NCI-H1092 treated with DMSO at 0.1 percent for 48 hours (cell line): ENCODE measurements at places on chromosomes 11 and 22.

- DNase-seq, result no peak
These were observed 127.2 kb upstream of the ALX4 start for GRCh38 chr11:44437122-44437521.

DNA sequence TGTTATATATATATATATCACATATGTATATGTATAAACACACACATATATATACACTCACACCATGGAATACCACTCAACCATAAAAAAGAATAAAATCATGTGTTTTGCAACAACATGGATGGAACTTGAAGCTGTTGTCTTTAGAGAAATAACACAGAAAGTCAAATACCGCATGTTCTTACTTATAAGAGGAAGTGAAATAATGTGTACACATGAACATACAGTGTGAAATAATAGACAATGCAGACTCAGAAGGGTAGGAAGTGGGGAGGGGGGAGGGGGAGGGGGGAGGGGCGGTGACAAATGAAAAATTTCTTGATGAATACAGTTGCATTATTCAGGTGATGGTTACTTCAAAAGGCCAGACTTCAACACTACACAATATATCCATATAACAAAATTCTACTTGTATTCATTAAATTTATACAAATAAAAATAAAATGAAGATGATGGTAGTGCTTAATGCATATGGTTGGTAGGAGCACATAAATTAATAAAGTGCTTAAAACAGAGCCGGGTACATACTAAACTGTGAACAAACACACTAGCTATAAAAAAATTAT is 5.8 kb upstream of the OR5B2 start:
- DNase-seq, result no peak

- no peak for DNase-seq
These were observed 26.9 kb upstream of the CBX7 start for GRCh38 chr22:39179401-39179827.

GRCh38 chr11:32597921-32598320 is 14.3 kb downstream of the EIF3M start:
- no peak for DNase-seq

DNA sequence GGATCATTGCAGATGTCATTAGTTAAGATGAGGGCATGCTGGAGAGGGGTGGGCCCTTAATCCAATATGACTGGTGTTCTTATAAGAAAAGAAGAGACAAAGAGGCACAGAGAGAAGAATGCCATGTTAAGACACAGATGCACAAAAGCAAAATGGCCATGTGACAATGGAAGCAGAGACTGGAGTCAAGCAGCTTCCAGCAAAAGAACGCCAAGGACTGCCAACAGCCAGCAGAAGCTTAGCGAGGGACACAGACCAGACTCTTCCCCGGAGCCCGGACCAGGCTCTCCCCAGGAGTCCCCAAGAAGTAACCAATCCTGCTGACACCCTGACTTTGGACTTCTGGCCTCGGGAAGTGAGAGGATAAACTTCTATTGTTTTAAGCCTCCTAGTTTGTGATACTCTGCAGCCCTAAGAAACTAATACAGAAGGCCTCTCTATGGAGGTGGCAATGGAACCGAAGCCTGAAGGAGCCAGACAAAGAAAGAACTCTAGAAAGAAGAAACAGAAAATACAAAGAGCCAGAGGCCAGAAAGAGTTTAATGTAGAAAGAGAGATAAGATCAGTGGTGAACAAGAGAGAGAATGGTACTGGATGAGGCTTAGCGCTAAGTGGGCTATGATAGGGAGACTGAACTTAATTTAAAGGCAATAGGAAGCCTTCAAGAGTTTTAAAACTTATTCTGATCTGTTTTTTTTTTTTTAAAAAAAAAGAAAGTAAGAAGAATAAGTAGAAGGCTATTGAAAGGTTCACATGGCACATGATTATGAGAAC is 27.7 kb downstream of the PRCP start:
- DNase-seq, result no peak

DNA sequence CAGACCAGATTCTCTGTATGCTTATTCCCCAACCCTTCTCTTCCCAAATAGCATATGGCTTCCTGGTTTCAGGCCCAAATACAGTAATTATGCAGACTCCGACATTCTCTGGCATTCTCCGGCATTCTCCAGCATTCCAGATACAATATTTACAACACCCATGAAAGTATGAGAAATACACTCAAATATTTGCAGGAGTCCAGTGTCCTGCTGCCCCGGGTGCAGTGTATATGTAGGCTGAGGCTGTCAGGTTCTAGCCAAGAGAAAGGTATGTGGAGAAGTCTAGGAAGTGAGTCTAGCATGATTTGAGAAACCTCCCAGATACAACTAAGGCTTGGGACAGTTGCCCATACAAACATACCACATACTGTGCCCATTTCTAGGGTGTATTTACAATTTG is 160.7 kb downstream of the SOX6 start:
- no peak for DNase-seq

- peak; percentile 12 for DNase-seq
These were observed 222.5 kb downstream of the TBC1D22A start for GRCh38 chr22:46984751-46985506.

DNA sequence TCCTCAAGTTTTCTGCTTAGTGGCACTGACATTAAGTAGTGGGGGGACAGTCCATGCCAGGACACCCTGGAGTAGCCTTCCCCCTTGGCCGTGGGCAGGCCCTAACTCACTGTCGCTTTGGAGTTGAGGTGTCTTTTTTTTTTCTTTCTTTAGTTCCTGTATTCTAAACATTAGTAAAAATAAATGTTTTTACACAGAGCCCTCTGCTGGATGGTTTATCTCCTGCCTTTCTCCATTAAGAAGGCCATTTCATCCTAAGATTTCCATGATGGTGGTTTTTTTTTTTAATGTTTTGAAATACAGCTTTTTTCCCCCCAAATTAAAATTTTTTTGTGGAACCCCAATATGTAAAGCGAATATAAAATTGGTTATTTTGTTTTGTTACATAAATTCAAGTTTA is 1.8 kb upstream of the TIGD3 start:
- no peak for DNase-seq

DNA sequence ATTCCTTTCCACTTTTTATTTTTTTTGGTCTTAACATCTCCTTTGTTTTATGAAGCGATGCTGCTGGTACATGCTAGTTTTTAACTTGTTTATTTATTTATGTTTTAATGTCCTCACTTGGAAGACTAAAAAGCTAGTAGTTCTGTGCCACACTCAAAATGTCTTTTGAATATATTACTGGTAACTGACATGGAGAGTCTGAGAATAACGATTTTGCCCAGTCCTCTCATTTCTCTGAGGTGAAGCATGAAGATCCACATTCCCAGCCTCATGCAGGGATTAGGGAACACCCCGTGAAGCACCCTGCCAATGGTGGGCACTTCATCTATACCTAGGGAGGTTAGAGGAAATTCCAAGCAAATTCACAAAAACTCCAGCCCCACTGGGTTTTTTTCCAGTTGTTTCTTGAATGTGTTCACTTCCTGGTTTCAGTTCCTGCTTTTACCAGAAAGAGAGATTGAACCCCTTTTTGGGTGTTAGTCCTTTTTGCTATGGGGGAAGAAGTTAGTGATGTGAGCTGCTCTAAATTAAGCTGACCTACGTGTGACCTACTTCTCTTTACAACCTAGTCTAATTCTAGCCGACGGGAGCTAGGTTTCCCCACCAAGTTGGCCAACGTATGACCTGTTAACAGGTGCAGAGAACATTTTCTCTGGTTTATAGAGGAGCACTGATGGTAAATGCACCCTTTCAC is 106.1 kb downstream of the SLC1A2 start:
- no peak for DNase-seq

- DNase-seq, result no peak
These were observed 9.0 kb upstream of the PANX3 start for GRCh38 chr11:124602193-124602592.

DNA sequence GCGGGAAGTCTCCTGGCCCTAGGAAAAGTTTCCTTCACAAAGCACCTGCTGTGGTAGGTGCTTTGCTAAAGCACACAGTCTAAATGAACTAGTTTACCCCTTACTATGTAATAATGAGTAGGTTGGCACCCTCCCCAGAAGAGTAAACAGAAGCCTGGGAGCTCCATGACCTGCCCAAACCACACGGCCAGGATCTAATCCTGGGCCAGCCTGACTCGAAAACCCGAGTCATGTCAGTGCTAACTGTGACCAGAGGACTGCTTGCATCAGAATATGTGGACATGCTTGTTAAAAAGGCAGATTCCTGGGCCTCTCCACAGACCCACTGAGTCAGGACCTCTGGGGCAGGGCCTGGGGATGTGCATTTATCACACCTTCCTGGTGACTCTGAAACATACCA is 67.7 kb downstream of the PANX1 start:
- no peak for DNase-seq

DNA sequence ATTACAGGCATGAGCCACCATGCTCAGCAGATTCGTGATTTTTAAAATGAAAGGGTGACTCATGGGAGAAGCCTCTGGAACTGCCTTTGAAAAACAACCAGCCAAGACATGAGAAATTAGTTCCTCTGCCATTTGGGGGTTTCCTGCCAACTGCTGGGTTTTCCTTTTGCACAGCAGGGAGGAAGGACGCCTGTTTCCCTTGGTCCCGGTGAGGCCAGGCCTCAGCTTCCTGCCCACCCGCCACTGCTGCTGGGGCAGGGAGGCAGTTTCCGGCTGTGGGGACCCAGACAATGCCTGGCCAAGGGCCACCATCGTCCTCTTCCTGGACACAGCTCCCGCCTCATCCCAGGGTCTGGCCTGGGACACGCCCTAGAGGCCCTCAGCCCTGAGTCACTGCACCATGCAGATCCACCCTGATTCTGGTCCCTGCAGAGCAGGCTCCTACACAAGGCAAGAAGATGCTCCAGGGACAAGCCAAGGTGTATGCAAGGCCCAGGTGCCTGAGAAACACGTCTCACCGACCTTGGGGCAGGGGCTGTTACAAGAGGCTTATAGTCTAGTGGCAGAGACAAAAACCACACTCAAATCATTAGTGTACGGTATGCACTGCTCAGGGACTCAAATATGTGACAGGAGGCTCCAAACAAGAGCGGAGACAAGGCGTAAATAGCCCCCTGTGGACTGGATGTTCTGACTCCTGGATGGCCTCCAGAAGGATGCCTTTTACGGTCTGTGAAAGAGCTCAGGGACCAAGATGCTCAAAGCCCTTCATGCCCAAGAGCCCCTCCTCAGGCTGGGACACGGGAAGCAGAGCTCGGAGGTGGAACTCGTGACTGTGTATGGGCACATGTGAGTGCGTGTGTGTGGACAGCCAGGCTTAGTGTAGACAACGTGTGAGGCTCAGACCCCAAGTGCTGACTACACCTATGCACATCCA is 10.0 kb downstream of the PPM1F start:
- DNase-seq, result no peak

GRCh38 chr11:11841116-11841722 is 553 bp upstream of the USP47 start:
- DNase-seq, result peak; percentile 89

DNA sequence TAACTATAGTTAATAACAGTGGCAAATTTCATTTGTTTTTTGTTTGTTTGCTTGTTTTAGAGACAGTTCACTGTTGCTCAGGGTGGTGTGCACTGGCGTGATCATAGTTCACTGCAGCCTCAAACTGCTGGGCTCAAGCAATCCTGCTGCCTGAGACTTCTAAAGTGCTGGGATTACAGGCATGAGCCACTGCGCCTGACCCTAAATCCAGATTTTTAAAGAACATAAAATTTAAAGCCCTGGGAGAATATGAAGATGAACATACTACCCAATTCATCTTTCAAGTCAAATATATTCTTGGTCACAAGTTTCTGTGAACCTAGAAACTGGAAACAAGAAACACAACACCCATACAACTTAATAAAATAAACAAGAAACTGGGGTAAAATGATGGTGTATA is 28.1 kb downstream of the RRAS2 start:
- no peak for DNase-seq

DNA sequence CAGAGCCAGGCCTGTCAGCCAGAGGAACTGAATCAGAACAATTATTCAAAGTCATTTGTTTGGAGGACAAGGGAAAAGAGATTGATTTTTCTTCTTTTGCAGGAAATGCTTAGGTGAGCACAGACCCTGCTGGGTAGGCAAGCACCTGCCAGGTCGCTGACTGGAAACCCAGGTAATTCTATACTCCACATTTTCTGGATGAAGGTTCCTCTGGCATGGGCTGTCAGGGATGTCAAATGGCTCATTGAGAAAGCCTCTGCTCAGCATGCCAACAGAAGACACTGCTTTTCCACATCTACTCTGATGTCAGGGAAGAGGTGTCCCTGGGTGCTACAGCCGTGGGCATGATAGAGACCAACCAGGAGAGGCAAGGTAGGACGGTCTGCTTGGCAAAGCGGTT is 166.7 kb upstream of the SYN3 start:
- no peak for DNase-seq

GRCh38 chr22:26302726-26303125 is 126.3 kb upstream of the ASPHD2 start:
- no peak for DNase-seq

- DNase-seq, result peak; percentile 55
These were observed 844 bp downstream of the PCF11 start for GRCh38 chr11:83157594-83158356.

DNA sequence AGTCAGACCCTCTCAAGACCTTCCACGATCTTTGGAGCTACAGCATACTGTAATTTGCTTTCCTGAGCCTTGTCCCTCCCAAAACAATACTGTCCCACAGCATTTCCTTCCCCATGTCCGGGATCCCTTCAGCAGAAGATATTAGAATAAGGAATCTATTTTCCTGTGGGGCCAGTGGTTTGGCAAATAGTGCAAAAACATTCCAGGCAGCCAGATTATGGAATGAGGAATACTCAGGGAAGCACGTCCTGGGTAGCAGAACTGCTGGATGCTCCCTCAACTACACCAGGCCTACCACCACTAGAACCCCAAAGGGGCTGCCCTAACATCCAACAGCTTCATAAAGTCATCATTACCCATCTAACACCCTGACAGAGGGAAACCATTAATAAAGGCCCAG is 61.5 kb downstream of the AAMDC start:
- no peak for DNase-seq

DNA sequence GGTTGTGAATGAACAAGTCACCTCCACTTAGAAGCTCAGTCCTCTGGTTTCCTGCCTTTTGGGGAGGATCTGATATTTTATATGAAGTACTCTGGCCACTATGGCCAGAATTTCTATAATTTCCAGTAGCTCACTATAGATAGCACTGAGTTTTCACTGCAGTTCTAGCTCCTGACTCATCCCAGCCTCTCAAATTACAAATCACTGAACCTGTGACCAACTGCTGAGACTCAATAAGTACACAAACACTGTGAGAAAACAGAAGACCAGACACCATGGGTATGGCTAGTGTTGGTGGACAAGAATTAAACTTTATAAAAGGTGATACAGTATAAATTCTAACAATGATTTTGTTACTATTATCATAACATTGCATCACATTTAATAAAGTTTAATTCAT is 47.1 kb upstream of the UCP3 start:
- DNase-seq, result no peak

- no peak for DNase-seq
These were observed 42.9 kb downstream of the TPBGL start for GRCh38 chr11:75283391-75283931.

GRCh38 chr11:67351275-67352005 is 1.9 kb downstream of the POLD4 start:
- DNase-seq, result peak; percentile 64

- no peak for DNase-seq
These were observed 4.1 kb downstream of the MIF start for GRCh38 chr22:23898006-23898974.
